ENCODE measurements at places on chromosomes 1 and 21. TPM values are rescaled to one million over a fixed set of nuclear protein-coding genes. Genes with fewer than 3 reads are reported as not detected.

DNA sequence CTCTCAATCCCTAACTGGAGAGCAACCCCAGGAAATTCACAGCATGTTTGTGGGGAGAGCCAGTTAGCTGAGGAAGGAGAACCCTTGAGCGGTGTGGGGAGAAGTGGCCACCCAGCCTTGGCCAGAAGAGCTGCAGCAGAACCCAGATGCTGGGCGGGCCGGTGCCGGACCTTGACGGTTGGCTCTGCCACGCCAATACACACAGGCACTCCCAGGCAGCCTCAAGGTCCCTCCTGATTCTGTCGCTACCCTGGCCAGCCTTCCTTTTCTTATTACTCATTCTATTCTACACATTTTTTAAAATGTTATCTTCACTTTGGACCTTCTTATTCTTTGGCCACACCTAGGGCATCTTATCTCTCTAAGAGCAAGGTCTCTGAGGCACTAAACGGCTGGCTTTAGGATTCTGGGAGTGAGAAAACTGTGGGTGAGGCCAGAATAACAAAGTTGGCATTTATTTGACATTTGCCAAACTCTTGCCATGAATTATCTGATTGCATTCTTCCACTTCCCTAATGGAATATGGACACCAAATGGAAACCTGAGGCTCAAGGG lies 50.4 kb upstream of the GPR37L1 start:
- no peaks in the 10 kb centered on the region for H3K27me3 ChIP-seq
- no peak for DNase-seq
- H3K27ac ChIP-seq = no peak overlapping the region
- no peak overlapping the region for H3K4me3 ChIP-seq

Gene LCE1E
- not detected for total RNA-seq

Gene ST6GALNAC5
- 18.6 TPM for total RNA-seq

Gene FHAD1
- 1.0 TPM for total RNA-seq

GRCh38 chr1:164783778-164784555 lies 225.0 kb downstream of the PBX1 start:
- no peaks in the 10 kb centered on the region for H3K36me3 ChIP-seq
- H3K27ac ChIP-seq = peak overlapping the region; percentile 95
- no peaks in the 10 kb centered on the region for H3K27me3 ChIP-seq
- no peak for DNase-seq
- no peak overlapping the region for H3K4me3 ChIP-seq

- no peak for DNase-seq
- no peaks in the 10 kb centered on the region for H3K36me3 ChIP-seq
- no peak overlapping the region for H3K4me3 ChIP-seq
- peaks cover 30% of the 10 kb centered on the region for H3K27me3 ChIP-seq
- H3K27ac ChIP-seq = no peak overlapping the region
Measured at GRCh38 chr21:37682966-37683365, 233.3 kb downstream of the KCNJ6 start.

DNA sequence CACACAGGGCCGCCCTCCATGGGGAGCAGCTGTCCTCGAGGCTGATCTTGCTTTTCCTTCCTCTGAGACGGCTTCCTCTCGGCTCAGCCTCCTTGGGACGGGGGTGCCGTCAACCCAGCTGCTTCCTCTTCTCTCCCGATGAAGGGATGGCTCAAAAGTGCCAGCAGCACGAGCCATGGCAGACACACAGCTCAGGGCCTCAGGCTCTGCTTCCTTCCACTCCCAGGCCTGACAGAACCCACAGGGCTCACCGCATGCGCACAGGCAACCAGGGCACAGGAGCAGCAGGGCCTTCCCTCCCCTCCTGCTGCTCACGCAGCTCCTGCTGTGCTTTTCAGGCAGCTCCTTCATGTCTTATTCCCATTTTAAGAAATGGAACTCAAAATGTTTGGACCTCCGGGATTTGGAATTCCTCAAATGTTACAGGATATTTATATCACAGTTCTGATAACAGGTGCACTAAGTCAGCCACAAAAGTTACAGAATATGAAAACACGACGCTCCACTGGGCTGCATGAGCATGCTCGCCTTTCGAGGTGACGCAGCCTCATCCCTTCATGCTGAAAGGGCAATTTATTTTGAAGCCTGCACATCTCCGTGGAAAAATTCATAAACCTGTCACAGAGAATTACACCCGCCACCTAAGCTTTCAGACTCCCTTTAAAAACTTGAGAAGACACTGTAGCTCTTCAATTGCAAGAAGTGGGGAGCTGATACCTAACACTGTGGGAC lies 84.4 kb downstream of the HSF2BP start:
- H3K27ac ChIP-seq = no peak overlapping the region
- no peak overlapping the region for H3K4me3 ChIP-seq
- H3K36me3 ChIP-seq = peaks cover 3% of the 10 kb centered on the region

Gene DNASE2B
- total RNA-seq = not detected

- H3K27me3 ChIP-seq = peaks cover 4% of the 10 kb centered on the region
- H3K27ac ChIP-seq = no peak overlapping the region
- H3K4me1 ChIP-seq = peaks cover 13% of the 10 kb centered on the region
- DNase-seq = no peak
- H3K36me3 ChIP-seq = no peaks in the 10 kb centered on the region
Measured at GRCh38 chr1:64263335-64263734, 59.9 kb downstream of the UBE2U start.

Gene SMG7
- total RNA-seq = 60.6 TPM

DNA sequence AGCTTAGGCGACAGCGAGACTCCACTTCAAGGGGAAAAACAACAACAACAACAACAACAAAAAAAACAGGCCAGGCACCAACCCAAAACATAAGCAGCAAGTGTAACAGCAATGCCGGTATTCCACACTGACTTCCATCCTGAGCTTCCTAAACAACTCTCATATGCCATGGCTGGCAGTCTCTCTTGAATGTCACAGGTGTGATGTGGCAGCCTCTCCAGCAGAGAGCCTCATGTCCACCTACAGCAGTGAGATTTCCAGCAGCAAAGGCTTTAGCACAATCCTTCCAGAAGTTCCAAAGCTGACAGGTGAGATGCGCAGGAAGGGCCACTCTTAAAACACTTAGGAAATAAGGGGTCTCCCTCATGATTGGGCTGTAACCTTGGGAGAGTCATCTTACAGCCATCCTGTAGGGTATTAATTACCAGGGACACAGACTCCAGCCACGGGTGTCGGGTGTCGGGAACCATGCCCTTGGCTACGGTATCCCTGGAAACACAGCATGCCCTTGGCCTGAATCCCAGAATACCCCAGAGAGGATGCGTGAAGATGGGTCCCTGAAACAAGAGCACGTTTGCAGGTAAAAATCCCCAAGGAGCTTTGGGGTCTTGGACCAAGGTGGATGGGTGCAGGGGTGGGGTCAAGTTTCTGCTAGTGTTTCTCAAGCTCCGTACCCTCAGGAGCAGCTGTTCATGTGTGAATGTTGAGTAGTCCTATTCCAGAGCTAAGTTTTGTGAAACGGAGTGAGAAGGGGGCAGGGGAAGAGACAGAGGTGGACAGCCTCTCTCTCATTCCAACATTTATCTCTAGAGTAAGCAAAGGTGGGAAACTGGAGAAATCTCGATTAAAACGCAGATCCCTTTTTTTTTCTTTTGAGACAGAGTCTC lies 31.4 kb downstream of the CLSTN1 start:
- H3K27me3 ChIP-seq = no peaks in the 10 kb centered on the region
- no peak for DNase-seq
- H3K36me3 ChIP-seq = peaks cover 3% of the 10 kb centered on the region
- no peak overlapping the region for H3K4me3 ChIP-seq
- H3K27ac ChIP-seq = no peak overlapping the region

Gene DENND2C
- total RNA-seq = 2.3 TPM

Gene TFF2
- total RNA-seq = not detected

DNA sequence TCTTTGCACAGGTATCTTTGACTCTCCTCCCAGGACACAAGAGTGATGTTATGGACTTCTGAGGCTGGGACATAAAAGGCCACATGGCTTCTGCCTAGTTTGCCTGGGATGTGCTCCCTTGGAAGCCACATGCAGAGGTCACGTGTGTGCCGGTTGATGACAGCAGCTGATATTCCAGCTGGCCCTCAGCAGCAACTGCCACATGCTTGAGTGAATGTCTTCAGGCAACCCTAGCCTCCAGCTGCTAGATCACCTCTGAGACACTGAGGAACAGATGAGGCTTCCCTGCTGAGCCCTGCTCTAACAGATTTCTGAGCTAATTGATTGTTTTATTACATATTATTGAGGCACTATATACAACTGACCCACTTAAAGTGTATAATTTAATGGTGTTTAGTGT lies 11.6 kb upstream of the AKR7A3 start:
- no peaks in the 10 kb centered on the region for H3K27me3 ChIP-seq
- H3K36me3 ChIP-seq = peaks cover 56% of the 10 kb centered on the region
- no peak overlapping the region for H3K4me3 ChIP-seq

Gene SRGAP2
- total RNA-seq = 50.7 TPM

- H3K27me3 ChIP-seq = no peaks in the 10 kb centered on the region
- H3K4me1 ChIP-seq = peaks cover 39% of the 10 kb centered on the region
- DNase-seq = no peak
- H3K4me3 ChIP-seq = no peak overlapping the region
Measured at GRCh38 chr1:235918032-235918431, 51.3 kb upstream of the LYST start.

DNA sequence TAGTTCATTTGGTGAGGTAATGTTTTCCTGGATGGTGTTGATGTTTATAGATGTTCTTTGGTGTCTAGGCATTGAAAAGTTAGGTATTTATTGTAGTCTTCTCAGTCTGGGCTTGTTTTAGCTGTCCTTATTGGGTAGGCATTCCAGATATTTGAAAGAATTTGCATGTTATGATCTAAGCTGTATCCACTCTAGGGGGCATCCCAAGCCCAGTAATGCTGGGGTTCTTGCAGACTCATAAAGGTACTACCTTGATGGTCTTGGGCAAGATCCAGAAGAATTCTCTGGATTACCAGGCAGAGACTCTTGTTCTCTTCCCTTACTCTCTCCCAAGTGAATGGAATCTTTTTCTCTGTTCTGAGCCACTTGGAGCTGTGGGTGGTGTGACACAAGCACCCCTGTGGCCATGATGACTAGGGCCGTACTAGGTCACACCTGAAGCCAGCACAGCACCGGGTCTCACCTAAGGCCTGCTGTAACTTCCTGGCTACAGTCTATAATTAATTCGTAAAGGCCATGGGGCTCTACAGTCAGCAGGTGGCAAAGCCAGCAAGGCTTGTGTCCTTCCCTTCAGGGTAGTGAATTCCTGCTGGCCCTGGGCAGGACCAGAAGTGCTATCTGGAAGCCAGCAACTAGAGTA lies 74.8 kb upstream of the PDE4B start:
- H3K4me3 ChIP-seq = no peak overlapping the region
- H3K4me1 ChIP-seq = peaks cover 2% of the 10 kb centered on the region
- H3K27ac ChIP-seq = no peak overlapping the region
- DNase-seq = no peak

Gene MAP3K21
- total RNA-seq = 6.4 TPM

- H3K4me1 ChIP-seq = no peaks in the 10 kb centered on the region
- H3K27ac ChIP-seq = no peak overlapping the region
- no peak for DNase-seq
- no peaks in the 10 kb centered on the region for H3K36me3 ChIP-seq
- H3K4me3 ChIP-seq = no peak overlapping the region
Measured at GRCh38 chr1:170470121-170470520, 61.8 kb upstream of the GORAB start.

Gene CD52
- 1.1 TPM for total RNA-seq

DNA sequence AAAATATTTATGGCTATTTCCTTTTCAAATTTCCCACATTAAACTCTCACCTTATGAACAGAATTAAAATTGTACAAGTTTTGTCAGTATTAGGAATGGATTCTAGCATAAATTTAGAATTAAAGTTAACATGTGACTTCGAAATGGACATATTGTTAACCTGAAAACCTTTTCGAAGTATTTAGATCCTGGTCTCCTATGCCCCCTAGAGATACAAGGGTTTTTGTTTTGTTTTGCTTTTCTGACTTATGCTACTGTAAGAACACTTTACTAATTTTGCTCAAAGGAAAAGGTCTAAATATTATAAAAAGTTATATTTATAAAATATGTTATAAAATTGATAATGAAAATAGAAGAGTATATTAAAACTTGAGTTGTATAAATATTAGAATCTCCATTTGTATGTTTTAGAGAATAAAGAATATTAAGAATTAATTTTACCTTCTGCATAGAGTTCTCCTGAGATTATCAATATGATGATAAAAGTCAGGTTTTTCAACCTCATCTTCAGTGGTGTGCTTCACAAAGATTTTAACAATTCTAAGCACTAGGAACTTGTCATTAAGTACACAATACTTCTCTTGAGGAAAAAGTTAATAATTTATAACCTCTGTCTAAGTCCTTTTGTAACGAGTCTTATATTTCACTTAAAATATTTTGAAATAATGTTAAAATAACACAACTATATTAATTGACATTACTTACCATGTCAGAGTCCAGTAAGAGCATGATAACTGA lies at the start of gene F13B:
F13B (minus strand) TSS at position 542 of the 738 bp plus-strand sequence; CDS start at position 505, 37 bp downstream.
- no peak for DNase-seq
- no peaks in the 10 kb centered on the region for H3K27me3 ChIP-seq
- H3K36me3 ChIP-seq = no peaks in the 10 kb centered on the region
- H3K27ac ChIP-seq = no peak within 1 kb of the TSS
- no peak within 1 kb of the TSS for H3K4me3 ChIP-seq

- peaks cover 6% of the 10 kb centered on the region for H3K36me3 ChIP-seq
- no peaks in the 10 kb centered on the region for H3K27me3 ChIP-seq
- no peak overlapping the region for H3K27ac ChIP-seq
Measured at GRCh38 chr1:164250365-164250764, 308.6 kb upstream of the PBX1 start.

Gene HPCA
- total RNA-seq = 2.9 TPM

All from mesothelial cell of epicardium (in vitro differentiated cells).